ENCODE measurements at places on chromosomes 2 and 18.

GRCh38 chr2:189372688-189373257 is 68.5 kb upstream of the WDR75 start:
- peak; percentile 24 for DNase-seq

DNA sequence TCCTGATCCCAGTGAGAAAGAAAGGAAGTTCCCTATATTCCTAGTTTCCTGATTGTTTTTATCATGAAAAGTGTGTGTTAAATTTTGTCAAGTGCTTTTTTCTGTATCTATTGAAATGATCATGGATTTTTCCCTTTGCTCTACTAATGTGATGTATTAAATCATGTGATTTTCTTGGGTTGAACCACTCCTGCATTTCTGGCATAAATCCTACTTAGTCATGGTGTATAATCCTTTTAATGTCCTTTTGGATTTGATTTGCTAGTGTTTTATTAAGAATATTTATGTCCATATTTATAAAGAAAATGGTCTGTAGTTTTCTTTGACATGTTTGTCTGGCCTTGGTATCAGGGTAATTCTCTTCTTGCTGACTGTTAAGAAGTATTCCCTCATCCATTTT is 87.3 kb upstream of the CNGA3 start:
- DNase-seq, result no peak

DNA sequence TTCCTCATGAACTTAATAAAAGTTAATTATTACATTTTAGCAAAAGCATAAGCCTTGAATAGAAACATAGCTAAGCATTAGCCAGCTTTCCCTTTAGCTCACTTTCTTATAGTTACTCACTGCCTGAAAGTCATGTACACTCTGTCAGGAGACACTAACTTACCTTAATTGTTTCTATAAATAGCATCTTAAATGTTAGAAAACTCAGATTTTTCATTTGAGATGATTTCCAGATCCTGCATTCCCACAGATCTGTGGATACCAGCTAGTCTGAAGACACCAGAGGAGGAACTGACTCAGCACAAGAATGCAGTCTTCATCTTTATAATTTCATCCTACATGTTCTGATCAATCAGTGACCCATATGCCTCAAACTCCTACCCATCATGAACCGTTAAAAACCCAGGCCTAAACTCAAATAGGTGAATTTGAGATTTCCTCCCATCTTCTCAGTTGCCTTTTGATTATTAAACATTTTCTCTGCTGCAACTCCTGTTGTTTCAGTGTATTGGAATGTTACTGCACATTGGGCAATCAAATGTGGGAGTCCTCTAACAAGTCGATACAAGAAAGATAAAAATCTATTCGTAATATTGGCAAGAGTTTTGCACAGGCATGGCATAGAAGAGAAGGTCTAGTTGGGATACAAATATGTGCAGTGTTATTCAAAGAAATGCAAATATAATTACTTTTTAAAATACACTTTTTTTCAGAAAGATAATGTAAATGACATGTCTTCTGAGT is 857.4 kb upstream of the CDH2 start:
- peak; percentile 10 for DNase-seq

GRCh38 chr2:119574108-119574815 is 30.0 kb downstream of the CFAP221 start:
- DNase-seq, result no peak

DNA sequence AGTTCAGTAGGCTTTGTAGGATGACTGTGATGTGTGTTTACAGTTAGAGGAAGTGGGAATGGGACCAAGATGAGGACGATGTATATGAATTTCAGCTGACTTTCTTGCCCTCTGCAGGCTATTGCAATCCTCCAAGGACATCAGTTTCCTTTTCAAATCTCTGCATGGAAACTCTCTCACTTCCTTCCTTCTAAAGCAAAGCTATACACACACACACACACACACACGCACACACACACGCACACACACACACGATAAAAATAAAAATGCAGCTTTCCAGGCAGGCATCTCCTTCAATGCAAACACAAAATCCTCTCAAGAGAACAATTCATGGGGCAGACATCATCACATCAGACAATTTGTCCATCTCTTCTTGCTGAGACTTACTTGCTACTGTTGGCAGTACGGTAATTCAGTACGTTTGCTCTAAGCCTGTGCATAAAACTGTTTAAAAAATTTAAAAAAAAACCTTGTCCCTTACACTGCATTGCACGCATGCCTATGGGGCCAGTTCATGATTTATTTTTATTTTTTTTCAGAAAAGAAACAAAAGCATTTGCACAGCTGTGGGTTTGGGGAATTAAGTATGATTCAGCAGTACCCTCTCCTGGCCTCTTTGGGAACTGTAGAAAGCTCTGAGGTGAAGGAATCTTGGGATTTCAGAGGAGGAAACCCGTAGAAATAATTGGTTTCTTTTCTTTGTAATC is 27.1 kb upstream of the ICOS start:
- peak; percentile 81 for DNase-seq

DNA sequence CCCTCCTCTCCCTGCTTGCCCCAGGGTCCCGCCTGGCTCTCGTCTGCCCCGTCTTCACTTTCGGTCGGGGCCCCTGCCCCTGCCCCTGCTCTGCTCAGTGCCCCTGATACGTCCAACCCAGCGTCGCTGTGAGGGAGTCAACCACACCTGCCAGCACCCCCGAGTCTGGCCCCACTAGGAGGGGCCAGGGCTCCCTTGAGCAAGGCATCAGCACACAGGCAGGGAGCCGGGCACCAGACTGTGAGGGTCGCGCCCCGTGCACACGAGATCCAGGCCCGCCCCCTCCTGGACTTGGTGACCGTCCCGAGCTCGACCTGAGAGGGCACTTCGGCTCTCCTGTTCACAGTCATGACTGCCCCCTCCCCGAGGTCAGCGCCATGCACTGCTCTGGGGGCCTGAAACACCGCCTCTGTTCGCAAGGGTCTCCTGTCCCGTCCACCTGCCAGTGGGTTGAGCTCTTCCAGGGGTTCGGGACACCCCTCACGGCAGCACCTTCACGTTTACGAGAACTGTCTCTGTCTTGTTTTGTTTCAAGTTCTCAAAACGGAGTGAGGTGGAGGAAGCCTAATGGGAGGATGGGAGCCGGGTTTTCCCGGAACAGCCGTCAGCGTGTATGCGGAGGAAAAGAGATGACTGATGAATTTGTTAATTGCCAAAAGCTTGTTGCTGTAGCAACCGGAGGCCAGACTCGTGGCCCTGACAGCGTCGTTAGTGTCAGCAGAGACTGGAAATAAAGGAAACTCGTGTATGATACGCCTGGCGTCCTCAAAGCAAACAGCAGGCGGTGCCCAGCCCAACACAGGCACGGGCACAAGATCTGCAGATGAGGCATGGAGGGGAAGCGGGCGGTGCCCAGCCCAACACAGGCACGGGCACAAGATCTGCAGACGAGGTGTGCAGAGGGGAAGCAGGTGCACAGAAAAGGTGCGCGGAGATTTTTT is 48.2 kb upstream of the KCNG2 start:
- no peak for DNase-seq

- no peak for DNase-seq
Measured at GRCh38 chr2:232835687-232836208, 34.3 kb upstream of the SNORC start.

DNA sequence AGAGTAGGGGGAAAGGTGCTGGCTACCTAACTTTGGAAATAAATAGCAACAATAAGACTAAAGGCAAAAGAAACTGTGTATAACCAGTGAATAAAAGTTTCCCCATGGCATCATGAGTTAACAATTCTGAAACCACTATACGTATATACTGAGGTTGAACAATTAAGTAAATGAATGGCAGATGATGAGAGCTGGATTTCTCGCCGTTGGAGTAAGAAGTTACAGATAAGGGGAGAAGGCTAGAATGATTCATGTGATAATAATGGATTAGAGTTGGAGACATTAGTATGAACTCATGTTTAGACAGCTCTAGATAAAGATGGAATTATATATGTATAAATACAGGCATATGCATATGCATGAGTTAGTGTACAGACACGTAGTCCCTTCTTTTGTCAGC is 152.7 kb downstream of the UBR3 start:
- no peak for DNase-seq

GRCh38 chr2:188577231-188577630 is 285.6 kb downstream of the GULP1 start:
- no peak for DNase-seq

Measured in cardiac fibroblast (primary cell).